Endodermal cell (in vitro differentiated cells): ENCODE measurements at places on chromosomes 2 and 18.

GRCh38 chr2:226064932-226065570 lies 665.5 kb downstream of the NYAP2 start:
- no peak for DNase-seq

- DNase-seq = no peak
These were observed 39.6 kb downstream of the REV1 start for GRCh38 chr2:99450199-99450598.

- DNase-seq = no peak
These were observed 19.7 kb upstream of the ARHGAP25 start for GRCh38 chr2:68714866-68715265.

GRCh38 chr2:217049422-217049821 lies 189.6 kb upstream of the TNP1 start:
- peak; percentile 69 for DNase-seq

DNA sequence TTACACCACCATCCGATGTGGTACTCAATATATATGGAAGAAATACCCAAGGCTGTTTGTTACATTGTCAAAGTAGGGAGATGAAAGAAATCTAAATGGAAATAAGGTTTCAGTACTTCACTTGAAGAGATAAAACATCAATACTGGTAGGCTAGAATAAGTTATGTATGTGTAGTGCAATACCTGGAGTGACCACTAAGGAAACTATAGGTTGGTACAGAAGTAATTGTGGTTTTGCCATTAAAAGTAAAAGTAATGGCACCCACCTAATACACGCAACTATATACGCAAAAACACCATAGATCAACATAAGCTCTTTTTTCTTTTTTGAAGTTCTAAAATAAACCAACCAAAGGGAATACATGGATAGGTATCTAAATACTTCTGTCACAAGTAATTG lies 143.2 kb upstream of the KYNU start:
- DNase-seq = no peak

DNA sequence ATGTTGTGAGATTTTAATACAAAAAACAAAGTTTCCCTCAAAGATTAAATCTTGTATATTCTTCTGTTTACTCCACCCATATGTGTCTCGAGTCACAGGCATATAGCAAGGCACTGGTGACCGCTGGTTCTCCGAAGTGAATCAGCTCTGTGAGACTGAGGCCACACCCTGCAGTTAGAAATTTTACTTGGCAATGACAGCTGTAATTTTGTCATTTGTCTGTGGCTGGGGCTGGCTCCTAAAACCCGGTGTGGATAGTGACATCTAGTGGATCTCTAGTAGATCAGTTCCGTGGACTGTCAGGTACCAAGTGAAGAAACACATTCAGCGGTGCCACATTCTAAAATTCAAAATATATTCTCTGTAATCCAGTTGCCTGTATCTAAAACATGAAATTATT lies 278.0 kb downstream of the NEDD4L start:
- peak; percentile 73 for DNase-seq

- no peak for DNase-seq
These were observed 68.8 kb upstream of the SMAD7 start for GRCh38 chr18:49019446-49020045.

DNA sequence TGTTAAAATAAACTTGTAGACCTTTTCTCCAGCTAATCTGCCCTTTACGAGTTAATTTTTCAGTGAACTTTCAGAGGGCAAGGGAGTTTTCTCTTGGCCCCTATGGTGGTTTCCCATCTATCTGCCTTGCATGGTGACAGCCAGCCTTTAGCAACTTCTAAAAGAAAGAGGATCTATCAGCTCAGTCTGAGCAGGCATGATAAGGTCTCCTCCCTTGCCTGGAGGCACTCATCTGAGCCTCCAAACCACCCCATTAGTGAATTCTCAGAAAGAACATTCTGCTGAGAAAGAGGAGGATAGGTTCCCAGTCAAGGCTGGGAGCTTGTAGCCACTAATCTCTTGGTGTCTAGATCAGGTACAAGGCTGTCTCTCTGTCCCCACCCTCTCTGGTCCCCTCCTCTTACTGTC lies 10.7 kb upstream of the GYPC start:
- DNase-seq = peak; percentile 17

DNA sequence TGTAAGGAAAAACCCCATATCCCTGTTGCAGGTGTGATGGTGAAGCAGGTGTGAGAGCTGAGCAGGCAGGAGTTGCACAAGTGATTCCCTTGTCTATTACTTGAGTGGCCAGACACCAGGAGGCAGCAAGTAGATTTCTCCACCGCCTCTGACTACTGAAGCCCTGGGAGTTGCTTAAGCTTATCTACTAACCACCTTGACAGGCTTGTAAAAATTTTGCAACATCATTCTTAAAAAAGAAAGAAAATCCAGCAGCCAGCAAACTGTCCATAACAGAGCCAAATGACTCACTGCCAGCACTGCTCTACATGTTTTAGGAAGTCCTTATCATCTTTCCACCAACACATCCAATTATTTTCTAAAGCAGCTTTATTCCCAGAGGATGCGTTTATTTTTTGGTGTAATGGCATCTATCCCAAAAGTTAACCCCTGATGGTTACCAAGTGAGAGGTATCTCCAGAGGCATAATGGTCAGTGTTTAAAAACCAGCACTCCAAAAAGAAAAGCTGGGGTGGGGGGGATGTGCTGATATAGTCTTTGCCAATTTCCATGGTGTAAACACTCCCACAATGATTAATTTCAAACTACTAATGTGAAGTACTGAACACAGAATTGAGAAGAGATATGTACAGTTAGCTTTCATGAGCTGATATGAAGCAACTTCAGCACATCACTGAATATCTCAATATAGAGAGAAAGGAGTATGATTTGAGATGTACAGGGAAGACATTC lies 16.3 kb upstream of the GPR39 start:
- DNase-seq = no peak

GRCh38 chr18:56423626-56424025 lies 214.8 kb downstream of the TXNL1 start:
- no peak for DNase-seq

DNA sequence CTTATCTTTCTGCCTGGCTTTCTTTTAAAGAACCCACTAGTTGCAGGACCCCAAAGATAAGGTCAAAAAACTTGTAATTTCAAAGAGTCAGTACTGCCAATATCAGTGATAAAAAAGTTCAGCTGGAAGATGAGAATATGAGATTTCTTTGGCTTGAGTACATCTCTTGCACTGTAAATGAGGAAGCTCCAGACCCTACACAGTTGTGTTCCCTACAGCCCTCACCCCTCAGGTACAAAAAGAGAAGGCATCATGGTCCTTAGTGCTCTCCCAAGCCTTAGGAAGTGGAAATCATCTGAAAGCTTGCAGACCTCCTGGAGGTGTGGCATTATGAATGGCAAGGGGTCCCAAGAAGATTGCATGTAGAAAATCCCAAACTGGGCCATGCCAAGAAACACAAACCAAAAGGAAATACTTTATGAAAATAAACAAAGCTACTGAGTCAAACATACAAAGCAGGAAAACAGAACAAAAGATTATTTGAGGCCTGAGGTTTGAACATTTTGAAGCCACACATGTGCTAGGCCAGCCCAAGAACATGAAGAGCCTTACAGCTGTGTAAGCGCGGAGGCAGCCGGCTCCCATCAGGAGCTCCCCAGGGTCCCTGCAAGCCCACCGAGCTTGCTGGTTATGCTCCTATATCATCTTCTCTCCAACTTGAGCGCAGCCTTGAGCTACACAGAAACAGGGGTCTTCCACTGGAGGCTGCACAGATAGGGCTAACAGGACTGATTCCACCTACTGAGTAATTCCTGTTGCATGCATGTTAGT lies 217.0 kb downstream of the OSR1 start:
- DNase-seq = no peak

- no peak for DNase-seq
These were observed 161.9 kb downstream of the PID1 start for GRCh38 chr2:229109195-229109594.

DNA sequence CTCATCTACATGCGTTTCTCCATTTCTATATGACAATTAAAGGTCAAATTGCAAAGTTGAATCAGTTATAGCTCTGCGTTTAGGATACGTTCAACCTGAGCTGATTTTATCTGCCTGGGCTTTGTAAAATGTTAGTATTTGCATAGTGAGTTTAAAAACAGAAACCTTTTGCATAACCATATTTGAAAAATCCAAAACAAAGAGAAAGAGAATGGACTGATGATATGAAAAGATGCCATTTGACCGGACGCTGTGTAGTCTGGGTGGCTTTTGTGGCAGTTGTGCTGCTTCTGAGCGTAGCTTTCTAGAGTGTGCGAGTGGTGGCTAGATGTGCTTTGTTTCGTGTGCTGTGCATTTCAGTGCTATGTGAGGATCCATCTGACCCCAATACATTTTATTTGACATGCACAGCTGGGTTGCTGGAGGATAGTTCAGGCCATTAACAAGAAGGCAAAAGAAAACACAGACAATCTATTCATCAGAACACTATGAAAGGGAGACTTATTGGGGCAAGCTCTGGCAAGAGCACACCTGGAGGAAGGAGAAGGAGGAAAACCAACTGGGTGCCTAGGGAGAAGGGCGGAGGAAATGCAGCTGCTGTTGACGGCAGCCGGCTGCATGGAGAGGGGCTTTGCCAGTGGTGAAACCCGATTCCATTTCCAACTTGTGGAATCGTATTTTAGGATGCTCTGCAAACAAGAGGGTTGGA lies 126.8 kb downstream of the ACOXL start:
- no peak for DNase-seq

GRCh38 chr2:96511851-96512250 lies 6.7 kb upstream of the NEURL3 start:
- peak; percentile 36 for DNase-seq

GRCh38 chr2:161961061-161961460 lies 113.0 kb downstream of the DPP4 start:
- DNase-seq = no peak

- no peak for DNase-seq
These were observed 537.6 kb downstream of the THSD7B start for GRCh38 chr2:137302957-137303356.

- DNase-seq = no peak
These were observed 189.9 kb downstream of the MYO1B start for GRCh38 chr2:191435141-191435540.

- no peak for DNase-seq
These were observed 58.4 kb downstream of the SPIRE1 start for GRCh38 chr18:12599543-12599942.

GRCh38 chr2:204264621-204265140 lies 280.6 kb upstream of the PARD3B start:
- DNase-seq = no peak

GRCh38 chr2:44450082-44450481 lies 88.3 kb downstream of the CAMKMT start:
- no peak for DNase-seq
